ENCODE measurements at places on chromosomes 6 and 20. TPM values are rescaled to one million over a fixed set of nuclear protein-coding genes. Genes with fewer than 3 reads are reported as not detected.

Gene GJA10
- not detected for total RNA-seq

Gene DSN1
- total RNA-seq, result 59.2 TPM

Gene DLL1
- 6.6 TPM for total RNA-seq

Gene HLA-DPB1
- not detected for total RNA-seq

Gene PTP4A1
- 129 TPM for total RNA-seq

Gene LINC00237
- total RNA-seq, result 1.8 TPM

Gene BCAS4
- 29.9 TPM for total RNA-seq

Gene SYNGAP1
- total RNA-seq, result 18.3 TPM

Gene SEMG1
- not detected for total RNA-seq

Gene SNAP25
- not detected for total RNA-seq

Gene DEFB124
- total RNA-seq, result not detected

Gene SLC17A4
- total RNA-seq, result 0.37 TPM

Gene MRAP2
- 1.8 TPM for total RNA-seq

Gene RAB44
- total RNA-seq, result not detected

Gene LY6G5B
- 13.9 TPM for total RNA-seq

Gene HLA-DQB1
- total RNA-seq, result not detected

Gene TAB2
- 43.7 TPM for total RNA-seq

Gene XKR7
- not detected for total RNA-seq

Gene OPN5
- not detected for total RNA-seq

Gene SNAP91
- total RNA-seq, result not detected

Gene RALGAPA2
- total RNA-seq, result 17.3 TPM

Gene MYL9
- total RNA-seq, result 382 TPM

Gene TRIM38
- 0.70 TPM for total RNA-seq
